ENCODE measurements at places on chromosomes 5 and 9.

DNA sequence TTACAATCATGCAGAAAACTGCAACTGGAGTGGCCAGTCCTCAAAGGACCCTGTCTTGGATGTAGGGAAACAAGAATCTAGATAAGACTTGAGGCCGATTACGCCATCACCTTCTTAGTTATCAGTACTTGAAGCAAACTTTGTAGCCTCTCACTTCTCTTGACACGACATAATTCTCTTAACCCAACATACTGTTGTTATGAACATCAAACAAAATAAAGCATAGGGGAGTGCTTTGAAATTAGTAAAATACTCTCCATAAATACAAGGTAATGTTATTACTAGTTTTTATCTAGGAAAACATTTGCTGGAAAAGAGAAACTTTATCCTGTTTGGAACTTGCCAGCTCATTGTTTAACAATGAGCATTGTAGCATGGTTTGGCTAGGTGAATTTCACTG lies 574.9 kb upstream of the DMAC1 start:
- no peak for DNase-seq

GRCh38 chr9:131330814-131331600 lies 41.5 kb downstream of the PLPP7 start:
- DNase-seq = no peak

DNA sequence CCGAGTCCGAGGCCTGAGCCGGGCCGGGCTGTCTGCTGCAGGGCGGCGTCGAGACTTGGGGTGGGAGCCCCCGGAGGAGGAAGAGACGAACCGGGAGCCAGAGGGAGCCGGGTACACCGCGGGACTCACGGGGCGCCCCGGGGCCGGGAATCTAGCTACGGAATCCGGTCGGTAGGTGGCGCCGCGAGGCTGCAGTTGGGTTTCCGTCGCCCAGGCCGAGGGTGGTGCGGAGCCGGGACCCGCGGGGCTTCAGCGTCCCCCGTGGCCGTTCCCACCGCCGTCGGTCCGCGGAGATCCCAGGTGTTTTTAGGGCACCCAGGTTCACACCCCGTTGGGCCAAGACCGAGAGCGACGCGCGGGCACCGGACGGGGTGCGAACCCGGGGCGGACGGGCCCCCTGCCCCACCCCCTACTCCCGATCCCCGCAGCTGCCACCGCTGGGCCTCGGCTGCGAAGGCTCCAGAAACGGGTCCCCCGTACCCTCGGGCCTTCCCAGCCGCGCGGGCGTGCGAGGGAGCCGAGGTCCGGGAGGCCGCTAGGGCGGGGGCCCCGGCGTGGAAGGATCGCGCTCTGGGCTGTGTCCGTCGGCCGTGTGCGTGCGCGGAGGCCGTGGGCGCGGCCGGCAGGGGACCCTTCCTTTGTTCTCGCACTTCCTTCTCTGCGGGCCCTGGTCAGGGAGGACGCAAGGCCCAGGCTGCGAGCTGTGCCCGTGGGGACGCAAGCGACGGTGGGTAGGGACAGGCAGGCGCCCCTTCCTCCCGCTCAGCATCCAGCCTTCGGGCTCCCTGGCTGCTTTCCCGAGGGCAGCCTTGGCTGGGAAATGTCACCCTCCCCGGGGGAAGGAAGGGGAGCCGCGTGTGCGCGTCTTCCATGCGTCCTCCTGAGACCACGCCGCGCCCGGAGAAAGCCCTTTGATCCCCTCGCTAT lies 146.6 kb downstream of the GAPVD1 start:
- peak; percentile 86 for DNase-seq

DNA sequence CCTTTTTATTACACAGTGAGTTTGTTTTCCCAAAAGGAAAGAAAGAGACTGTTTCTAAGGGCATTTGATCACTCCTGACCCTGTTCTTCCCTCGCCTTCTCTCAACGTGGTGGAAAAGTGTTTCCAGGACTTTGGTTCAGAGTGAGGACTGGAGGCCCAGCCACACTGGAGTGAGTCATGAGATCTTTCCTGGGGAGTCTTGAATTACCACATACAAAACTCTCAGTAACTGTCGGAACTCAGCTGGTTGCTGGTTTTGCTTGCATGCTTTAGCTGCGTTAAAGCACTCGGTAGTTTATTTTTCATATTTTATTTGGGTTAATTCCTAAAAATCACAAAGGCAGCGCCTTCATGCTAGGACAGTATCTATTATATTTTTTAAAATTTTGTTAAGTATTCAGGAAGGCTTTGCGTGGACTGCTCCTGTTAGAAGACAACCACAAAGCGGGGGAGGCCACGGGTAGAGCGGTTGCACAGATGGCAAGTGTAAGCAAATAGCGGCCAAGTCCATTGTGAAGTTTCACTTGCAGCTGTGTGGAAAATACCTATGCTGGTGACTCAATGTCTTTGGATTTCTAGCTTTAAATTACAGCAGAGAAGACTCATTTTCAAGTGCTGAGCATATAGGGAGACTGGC lies 77.7 kb downstream of the ARSB start:
- DNase-seq = no peak

DNA sequence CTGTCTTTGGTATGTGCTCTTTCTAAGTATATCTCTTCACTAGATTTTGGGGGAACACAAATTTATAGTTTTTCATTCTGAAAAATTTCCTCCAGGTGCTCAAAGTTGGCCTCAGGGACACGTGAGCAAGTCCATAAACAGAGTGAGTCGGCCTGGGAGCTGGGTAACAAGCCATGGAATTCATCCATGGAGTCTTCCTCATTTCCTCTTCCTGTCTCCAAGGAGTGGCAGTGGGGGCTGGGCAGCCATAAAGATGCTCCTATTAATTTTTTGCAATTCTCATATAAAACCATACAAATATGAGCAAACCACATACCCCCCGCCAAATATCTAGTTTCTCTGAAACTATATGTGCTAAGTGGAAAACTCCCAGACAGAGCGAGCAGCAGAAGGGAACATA lies 136.6 kb upstream of the OTULINL start:
- DNase-seq = peak; percentile 46

DNA sequence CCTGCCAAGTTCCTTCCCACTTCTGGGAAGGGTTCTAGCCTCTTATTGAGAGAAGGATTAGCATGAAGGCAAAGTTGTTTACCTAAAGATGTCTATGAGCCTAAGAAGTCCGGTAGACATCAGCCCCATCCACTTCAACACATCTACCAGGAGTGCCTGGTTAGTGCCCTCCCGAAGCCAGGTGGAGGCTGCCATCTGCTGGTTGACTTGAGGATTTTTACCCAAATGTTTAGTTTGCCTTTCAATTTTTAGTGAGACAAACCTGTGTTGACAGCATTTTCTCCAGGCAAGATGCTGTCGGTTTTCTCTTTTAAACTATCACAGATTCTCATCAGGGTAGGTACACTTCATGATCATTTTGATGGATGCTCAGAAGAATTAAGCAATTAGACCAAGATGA lies 83.6 kb upstream of the TNFSF8 start:
- DNase-seq = peak; percentile 69

- no peak for DNase-seq
Observed at GRCh38 chr5:174145821-174146220, 100.3 kb downstream of the NSG2 start.

DNA sequence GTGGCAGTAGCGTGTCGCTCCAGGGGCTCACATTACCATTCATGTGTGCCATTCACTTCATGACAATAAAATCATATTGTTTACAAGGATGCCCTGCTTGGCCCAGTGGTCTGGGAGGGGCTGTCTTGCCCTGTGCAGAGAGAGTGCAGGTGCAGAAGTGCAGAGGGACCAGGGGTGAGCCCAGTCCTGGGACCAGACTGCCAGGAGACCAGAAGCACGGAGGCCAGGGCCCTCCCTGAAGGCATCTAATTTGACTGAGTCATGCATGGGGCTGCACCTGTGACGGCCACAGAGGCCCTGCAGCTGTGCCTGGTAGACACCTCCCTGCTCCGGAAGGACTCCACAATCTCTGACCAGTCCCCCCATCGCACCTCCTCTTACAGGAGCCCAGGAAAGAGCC lies 164.4 kb upstream of the FOXD4L5 start:
- no peak for DNase-seq
